ENCODE measurements at places on chromosomes 16 and 17.

- DNase-seq: no peak
Measured at GRCh38 chr16:89118361-89119165, 24.9 kb downstream of the ACSF3 start.

GRCh38 chr16:4734730-4735535, 596 bp downstream of the DNAAF8 start:
- peak; percentile 86 for DNase-seq

DNA sequence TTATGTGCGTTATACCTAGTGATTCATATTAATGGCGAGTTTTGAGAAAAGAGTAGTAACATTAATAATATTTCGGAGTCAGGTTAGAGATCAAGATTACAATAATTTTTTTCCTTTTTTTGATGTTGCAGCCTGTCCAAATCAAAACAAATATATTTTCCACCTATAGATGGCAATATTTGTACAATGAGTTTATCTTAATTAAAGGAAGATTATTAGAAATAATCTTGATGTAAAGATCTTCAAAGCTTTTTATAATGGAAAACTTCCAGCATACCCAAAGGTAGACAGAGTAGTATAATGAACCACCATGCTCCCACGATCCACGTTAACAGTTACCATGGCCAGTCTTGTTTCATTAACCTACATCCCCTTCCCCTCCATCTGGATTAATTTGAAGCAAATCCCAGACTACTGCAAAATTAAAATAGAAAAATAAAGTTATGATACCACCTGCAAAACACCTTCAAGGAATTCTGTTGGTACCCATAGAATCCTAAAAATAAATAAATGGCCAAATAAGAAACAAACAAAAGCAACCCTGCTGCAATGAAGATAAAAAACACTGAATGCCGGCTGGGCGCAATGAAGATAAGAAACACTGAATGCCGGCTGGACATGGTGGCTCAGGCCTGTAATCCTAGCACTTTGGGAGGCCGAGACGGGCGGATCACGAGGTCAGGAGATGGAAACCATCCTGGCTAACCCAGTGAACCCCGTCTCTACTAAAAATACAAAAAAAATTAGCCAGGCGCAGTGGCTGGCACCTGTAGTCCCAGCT, 46.5 kb upstream of the GINS3 start:
- no peak for DNase-seq

GRCh38 chr17:4583782-4584100, 588 bp upstream of the SMTNL2 start:
- no peak for DNase-seq

DNA sequence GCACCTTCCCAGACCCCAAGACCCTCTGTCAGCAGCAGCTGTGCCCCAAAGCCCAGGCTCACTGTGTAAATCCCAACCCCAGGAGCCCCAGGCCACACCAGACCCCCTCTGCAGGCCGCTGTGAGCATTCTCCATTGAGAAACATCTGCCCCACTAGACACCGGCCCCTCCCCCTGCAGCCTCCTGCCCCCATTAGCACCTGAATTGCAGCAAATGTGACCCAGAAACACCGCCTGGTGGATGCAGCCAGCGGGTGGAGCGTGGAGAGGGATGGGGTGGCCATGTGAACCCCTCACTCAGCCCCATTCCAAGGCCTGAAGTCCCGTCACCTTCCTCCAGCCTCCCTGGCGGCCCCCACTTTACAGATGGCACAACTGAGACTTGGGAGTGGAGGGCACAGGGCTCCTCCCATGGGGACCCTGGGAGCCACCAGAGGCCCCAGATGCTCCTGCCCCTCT, 2.2 kb downstream of the UBALD1 start:
- DNase-seq: no peak

GRCh38 chr17:31457391-31458234, 66.1 kb downstream of the RAB11FIP4 start:
- DNase-seq: no peak

DNA sequence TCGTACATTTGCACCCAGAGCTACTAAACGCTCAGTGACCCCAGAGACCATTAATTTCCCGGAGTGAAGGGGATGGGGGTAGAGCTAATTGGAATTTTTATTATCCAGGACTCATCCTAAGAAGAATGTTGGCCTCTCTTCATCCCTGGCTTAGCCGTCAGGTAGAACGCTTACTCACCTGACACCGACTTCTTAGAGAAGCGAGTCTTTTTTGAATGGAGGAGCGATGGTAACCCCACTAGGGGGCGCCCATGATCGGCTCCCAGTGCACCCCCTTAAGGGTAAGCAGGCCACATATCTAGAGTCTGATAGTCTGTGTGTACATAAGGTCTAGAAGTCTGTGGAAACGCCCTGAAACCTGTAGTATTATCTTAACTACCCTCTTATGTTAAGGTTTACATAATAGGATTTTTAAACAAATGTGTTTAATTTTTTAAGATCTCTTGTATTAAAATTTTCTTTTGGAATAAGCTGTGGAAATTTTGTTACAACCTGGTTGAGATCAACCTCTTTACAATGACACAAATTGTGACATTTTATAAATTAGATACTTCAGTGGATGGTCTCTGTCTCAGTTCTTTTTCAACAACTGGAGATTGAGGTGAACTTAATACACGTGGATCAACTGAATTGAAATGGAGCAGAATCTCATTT, 229.8 kb downstream of the CPPED1 start:
- peak; percentile 67 for DNase-seq
